ENCODE measurements at places on chromosomes 16 and 17.
A peak's percentile ranks its signal among the peaks of the same experiment; 100 is the strongest.

GRCh38 chr17:4215882-4216570 is 47.8 kb downstream of the ANKFY1 start:
- DNase-seq = no peak

- no peak for DNase-seq
These were observed 221.4 kb upstream of the CPHXL start for GRCh38 chr16:75947626-75948239.

DNA sequence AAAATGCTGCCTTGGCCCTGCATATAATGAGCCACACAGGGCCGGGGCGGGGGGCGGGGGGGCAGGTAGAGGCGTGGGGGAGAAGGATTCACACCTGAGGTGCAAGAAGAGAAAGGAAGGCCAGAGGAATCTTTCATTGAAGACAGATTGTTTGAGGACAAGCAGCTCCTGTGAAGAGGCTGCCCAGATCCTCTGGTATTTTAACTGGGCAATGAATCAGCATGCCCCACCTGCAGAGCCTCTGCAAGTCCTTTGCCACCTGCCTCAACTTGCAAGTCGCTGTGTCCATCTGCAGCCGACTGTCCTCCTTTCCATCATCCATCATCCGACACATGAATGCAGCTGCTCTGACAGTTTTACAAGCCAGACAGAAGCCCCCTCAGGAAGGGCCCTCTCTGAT is 1.2 kb upstream of the SOST start:
- DNase-seq = peak; percentile 34

DNA sequence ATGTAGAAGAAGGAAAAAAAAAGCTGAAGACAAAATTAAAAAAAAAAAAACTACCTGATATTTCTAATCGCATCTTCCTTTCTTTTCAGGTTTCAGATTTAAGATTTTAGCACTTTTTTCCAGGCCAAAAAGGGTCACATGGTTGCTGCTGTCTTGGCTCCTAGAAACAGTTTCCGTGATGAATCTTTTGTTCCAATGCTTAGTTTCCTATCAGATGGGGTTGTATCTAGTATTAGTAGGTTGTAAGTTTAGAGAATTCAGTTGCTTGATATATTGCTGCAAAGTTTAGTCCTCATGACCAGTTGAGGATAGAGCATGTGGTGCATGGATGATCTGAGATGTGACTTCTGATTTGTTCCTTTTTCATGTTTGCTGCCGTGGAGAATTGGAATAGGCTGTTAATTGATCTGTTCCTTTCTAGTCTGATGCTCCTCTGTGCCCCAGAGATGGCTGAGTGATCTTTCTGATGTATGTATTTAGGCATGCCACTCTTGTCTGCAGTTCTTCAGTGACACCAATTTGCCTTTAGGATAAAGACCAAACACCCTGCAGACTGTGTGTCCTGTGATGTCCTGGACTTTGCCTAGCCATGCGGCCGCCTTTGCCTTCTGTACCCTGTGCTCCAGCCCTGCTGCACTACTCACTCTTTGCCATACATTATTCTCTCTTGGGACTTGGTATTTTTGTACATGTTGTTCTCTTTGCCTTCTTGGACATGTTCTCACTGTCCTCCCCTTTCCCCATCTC is 94.0 kb downstream of the MRTFB start:
- DNase-seq = no peak

- no peak for DNase-seq
These were observed 15.6 kb downstream of the GAA start for GRCh38 chr17:80116921-80117380.

- no peak for DNase-seq
These were observed 32.0 kb downstream of the SBK1 start for GRCh38 chr16:28324235-28324886.
